GM19239 (cell line): ENCODE measurements at places on chromosomes 6 and 20.

DNA sequence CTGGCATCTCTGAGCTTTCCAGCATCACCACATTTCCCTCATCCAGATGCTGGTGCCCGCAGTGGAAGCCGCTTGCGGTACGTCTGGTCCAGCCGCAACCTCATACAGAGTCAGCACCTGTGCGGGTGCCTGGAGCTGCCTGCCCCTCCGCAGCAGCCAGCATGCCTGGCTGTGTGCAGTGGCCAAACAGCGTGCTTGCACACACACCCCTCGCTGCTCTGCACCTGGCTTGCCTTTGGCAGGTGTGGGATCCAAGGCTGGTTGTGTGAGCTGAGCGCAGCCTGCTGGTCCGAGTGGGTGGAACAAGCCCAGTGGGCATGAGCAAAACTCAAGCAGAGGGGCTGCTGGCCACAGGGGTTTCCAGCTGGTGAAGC, 3.1 kb upstream of the HINT3 start:
- DNase-seq: no peak

DNA sequence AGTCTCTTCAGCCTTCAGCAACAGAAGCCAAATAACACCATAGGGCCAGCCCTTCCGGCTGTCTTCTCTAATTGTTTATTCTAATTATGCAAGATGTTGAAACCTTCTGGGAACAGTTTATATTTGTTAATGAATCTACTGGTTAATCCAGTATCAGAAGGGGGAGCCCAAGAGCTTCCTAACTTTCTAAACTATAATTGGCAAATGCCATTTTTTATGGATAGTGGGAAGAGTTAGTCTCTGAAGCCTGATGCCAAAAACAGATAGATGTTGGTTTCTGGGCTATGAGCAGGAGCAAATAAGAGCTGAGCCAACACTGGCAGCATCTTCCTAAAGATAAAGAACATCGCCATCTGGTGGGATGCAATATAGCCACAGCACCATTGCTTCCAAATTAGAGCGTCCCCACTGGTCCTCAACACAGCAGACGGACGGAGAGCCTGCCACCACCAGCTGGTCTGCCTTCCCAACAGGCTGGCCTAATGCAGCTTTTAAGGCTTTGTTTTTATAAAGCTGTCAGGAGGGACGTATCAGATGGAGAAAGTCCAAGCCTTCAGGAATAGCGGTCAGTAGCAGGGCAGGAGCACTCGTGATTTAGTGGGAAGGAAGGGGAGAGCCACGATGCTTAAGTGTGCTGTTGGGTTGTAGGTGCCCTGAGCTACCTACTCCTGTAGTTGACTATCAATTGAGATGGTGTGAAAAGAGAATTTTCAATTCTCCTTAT, 118.8 kb downstream of the RALGAPA2 start:
- DNase-seq: peak; percentile 16

GRCh38 chr6:133917781-133918180, 28.9 kb downstream of the TCF21 start:
- no peak for DNase-seq

DNA sequence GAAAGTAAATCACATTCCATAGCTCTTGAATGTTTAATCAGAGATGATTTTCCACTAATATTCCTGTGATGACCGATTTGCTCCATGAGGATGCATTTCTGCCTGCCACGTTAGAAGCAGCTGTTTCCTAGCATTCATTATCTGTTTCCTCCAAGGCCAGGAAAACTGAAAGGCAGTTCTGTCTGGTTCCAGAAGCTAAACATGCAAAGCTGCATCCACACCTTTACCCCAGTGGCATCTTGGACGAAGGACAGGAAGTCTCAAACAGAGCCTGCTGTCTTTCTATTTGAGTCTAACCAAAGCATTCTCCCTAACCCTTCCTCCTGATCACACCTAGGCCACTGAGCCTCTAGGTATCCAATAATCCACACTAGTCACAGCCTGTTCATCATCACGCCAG, 27.6 kb downstream of the CNKSR3 start:
- no peak for DNase-seq

- no peak for DNase-seq
Measured at GRCh38 chr6:20644667-20645370, 110.6 kb downstream of the CDKAL1 start.

GRCh38 chr6:130127195-130127594, 95.6 kb downstream of the SAMD3 start:
- no peak for DNase-seq

- no peak for DNase-seq
Measured at GRCh38 chr6:140050101-140050995, 675.9 kb upstream of the CITED2 start.

- no peak for DNase-seq
Measured at GRCh38 chr6:13872681-13873080, 52.1 kb upstream of the RNF182 start.

DNA sequence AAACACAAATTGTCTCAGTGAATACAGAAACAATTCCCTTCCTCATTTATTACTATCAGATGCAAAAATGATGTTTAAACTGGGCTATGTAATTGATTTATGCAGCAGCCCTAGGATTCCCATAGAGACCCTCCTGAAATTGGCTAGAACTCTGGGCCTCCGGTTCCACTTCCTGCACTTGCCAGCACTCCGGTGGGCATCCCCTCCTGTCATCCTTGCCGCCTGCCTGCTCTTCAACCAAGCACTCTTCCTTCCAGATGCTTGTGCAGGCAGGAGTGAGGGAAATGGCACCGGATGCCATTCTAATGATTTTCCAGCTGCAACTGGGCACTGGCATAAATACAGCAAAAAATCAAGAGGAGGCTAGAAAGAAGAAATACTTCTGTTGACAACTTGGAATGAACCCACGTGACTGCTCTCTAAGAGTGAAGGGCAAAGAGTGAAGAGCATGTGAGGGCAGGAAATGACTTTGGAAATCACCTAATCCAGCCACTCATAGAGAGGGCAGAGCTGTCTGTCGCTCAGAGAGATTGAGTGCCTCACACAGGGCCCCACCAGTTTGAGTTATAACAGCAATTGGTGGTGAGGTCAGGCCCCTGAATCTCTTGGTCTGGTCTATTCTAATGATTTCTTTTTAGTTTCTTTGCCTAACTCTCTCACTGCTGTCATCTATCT, 3.7 kb upstream of the NEDD9 start:
- DNase-seq: no peak

GRCh38 chr6:128073389-128073788, 172.5 kb upstream of the THEMIS start:
- DNase-seq: no peak

DNA sequence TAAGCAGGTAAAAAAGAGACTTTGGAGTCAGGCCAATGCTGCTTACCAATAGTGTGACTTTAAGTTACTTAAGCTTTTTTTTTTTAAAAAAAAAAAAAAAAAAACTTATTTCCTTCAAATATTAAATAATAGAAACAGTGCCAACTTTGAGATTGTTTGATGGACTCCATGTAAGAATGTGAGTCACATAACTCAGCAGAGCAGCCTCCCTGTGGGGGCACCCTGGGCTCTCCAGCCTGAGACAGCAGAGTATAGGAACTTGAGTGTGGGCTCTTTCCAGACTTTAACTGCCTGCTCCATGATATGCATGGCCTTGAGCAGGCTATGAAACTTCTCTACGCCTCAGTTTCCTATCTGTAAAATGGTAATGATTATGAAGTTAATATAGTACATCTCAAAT, 113.3 kb upstream of the SAMD5 start:
- DNase-seq: no peak

- DNase-seq: no peak
Measured at GRCh38 chr20:17636523-17637412, 45.3 kb downstream of the RRBP1 start.

DNA sequence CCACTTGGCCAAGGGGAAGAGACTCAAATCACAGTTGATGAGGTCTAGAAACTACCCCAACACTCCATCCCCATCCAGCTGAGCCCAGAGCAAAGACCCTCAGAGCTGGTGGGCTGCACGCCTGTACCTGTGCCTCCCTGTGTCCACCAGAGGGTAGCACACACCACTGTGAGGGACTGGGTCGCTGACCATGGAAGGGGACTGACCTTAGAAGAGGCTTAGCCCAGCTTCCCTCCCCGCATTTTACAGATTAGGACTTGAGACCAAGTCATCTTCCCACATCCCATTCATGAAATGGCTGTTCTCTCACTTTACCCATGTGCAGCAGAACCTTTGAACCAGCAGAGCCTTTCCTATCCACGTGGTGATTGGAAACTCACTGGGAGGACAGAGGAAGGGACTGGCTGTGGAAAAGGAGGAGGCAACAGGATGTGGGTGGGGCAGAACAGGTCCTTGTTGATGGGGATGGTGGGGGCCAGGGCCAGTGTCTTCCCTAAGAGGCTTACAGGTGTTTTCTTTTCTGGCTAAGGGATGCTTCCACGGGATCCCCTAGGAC, 44.3 kb downstream of the CPXM1 start:
- no peak for DNase-seq

- DNase-seq: peak; percentile 50
Measured at GRCh38 chr20:61980647-61981583, 84.8 kb downstream of the TAF4 start.

GRCh38 chr6:17417817-17418216, 24.4 kb downstream of the CAP2 start:
- no peak for DNase-seq

GRCh38 chr20:18436847-18437246, 30.0 kb downstream of the DZANK1 start:
- no peak for DNase-seq

DNA sequence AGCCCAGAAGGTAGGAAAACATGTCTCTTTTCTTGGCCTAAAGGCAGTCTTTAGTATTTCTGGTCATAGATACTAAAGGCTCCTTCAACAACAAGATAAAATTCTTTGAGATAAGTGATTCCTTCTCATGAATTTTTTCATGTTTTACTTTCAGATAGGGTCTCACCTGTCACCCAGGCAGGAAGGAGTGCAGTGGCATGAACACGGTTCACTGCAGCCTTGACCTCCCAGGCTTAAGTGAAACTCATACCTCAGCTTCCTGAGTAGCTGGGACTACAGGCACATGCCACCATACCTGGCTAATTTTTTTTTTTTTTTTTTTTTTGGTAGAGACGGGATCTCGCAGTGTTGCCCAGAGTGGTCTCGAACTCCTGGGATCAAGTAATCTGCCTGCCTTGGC, 9.1 kb downstream of the PNLDC1 start:
- DNase-seq: no peak

GRCh38 chr6:37819802-37820717, 533 bp downstream of the ZFAND3 start:
- DNase-seq: no peak

GRCh38 chr20:9392892-9393857, 121.2 kb upstream of the LAMP5 start:
- no peak for DNase-seq

DNA sequence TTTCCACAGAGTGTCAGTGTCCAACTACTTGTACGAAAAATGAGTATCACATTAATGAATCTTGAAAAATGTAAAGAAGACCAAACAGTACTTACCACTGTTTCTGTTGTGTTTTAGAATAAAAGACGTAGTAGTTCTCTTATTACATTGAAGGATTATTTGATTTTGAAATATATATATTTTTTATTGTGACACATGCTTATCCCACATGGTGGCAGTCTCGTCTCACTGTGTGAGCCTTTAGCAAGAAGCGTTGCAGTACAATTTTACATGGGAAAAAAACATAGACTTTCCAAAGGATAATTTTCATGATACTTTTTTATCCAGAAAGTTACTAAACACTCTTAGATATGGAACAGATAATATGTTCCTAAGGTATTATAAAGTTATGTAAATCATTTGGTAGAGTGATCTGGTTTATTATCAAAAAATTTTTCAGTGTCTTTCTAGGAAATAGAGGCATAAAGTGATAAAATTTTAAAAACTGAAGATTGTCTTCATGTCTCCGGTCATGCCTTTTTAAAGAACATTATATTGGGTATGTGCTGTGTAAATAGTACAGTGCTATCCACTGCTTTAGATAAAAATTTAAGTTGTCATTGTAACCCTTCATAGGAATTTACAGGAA, 117.5 kb upstream of the SAMD5 start:
- DNase-seq: no peak

GRCh38 chr6:4399656-4400055, 264.3 kb upstream of the ECI2 start:
- no peak for DNase-seq

DNA sequence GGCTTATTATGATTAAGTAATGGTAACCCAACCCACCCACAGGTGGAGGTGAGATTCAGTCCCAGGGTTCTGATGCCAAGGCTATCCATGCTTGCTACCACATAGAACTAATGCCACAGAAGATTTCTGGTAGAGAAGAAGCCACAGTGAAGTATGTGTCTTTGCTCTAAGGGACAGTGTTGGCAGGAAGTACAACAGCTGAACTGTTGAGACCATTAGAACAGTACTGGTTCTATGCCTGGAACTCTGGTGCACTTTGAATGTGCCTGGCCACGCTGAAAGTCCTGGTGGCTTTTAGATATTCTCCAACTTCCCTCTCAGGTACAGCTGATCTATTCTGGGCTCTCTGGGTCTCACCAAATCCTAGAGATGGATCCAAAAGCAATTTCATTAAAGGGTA, 7.8 kb downstream of the STX7 start:
- no peak for DNase-seq

GRCh38 chr6:87230801-87231200, 75.4 kb downstream of the ZNF292 start:
- DNase-seq: no peak

DNA sequence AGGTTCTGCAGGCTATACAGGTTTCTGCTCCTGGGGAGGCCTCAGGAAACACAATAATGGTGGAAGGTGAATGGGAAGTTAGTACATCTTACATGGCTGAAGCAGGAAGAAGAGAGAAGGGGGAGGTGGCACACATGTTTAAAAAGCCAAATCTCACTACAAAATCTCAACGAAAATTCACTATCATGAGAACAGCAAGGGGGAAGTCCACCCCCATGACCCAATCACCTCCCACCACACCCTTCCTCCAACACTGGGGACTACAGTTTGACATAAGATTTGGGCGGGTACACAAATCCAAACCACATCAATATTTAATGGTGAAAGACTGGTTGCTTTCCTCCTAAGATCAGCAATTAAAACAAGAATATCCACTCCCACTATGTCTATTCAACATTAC, 13.8 kb upstream of the POLR1H start:
- DNase-seq: no peak

- no peak for DNase-seq
Measured at GRCh38 chr6:140909625-140910024, 1223.1 kb upstream of the GJE1 start.

DNA sequence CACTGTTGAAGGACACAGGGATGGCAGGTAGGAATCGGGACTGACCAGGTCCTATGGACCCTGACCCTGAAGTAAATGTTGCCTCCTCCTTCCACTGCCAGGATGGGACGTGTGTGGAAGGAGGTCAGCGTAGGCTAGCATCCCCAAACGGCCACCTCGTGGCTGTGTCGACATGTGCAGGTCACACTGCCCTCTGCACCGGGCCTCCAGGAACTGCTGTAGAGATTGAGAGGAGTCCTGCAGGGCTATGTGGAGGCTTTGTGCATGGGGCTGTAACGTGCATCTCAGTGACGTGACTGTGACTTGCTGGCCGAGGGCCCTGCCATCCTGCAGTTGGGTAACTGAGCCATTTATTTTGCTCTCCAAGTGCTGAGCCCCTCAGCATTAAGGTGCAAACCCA, 149.5 kb downstream of the PHACTR3 start:
- no peak for DNase-seq

GRCh38 chr20:62217913-62218773, 1.9 kb downstream of the HRH3 start:
- DNase-seq: no peak
